NCI-H526 (cell line): ENCODE measurements at places on chromosomes 16 and 17.

DNA sequence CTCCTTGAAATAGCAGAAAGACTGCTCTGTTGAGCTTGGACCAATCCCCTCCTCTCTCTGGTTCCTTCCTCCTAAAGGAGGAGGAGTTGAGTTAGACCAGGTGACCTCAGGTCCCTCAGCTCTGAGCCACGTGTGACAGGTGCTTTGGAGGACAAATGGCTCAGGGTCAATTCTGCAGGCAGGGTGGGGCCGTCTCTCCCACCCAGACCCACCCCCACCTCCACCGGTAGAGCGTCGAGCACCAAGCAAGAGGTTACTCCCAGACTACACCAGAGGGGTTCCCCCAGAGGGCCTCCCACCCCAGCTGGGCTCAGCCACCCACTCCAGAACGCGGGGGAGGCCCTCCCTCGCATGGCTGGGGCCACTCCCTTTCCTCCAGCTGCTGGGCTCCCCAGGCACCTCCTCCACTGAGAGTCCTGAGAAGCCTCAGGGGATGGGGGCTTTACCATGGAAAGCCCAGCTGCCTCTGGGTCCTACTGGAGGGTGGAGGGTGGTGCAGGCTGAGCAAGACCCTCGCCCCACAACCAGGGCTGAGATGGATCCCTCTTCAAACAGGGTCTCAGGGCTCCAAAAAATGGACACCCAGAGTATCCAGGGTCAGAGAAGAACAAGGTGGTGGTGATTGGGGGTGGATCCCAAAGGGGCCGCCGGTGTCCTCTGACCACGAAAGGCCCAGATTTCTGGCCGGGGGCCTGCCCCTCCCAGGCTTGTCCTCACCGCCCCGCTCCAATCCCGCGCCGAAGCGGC is 7.6 kb downstream of the MYO1C start:
- DNase-seq: peak; percentile 30

DNA sequence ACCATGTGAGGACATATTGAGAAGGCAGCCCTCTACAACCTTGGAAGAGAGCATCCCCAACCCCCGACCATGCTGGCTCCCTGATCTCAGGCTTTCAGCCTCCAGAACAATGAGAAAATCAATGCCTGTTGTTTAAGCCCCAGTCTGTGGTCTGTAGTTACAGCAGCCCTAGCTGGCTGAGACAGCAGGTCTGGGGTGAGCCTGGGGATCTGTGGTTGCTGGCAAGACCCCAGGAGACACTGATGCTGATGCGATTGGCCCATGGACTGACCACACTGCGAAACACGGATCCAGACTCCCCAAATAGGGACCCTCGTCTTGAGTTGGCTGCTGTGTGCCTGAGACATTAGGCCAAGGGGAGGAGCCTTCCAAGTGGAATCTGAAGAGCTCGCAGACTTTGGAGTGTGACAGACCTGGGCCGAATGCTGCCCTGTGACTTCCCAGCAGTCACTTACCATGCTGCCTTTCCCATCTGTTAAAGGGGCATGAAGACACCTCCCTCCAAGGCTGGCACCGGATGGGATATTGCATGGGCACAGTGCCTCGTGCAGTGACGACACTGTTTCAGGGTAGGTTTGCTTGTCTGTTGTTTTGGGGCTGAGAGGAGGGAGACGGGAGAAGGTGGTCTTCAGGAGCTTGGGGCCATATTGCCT is 147.8 kb upstream of the RPL38 start:
- no peak for DNase-seq

GRCh38 chr16:3431779-3432219 is 11.5 kb downstream of the ZNF597 start:
- DNase-seq: no peak

DNA sequence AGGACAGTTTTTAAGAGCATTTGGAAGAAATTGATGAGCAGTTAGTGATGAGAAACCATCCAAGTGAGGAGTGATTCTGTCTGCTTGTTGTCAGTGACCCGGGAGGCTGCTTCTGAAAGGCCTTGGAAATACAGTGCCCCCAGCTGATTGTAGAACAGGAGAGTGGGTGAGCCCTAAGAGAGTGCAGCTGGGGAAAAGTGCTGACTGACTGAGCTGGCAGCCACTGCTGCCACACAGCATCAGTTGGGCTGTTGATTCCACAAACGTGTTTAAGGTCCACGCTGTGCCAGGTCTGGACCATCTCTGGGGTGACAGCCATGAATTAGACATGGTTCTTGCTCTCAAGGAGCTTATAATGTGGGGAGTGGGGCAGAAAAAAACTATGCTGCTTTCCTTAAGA is 18.9 kb downstream of the NUP93 start:
- no peak for DNase-seq

- no peak for DNase-seq
These were observed 19.0 kb downstream of the AXIN1 start for GRCh38 chr16:333406-334094.

DNA sequence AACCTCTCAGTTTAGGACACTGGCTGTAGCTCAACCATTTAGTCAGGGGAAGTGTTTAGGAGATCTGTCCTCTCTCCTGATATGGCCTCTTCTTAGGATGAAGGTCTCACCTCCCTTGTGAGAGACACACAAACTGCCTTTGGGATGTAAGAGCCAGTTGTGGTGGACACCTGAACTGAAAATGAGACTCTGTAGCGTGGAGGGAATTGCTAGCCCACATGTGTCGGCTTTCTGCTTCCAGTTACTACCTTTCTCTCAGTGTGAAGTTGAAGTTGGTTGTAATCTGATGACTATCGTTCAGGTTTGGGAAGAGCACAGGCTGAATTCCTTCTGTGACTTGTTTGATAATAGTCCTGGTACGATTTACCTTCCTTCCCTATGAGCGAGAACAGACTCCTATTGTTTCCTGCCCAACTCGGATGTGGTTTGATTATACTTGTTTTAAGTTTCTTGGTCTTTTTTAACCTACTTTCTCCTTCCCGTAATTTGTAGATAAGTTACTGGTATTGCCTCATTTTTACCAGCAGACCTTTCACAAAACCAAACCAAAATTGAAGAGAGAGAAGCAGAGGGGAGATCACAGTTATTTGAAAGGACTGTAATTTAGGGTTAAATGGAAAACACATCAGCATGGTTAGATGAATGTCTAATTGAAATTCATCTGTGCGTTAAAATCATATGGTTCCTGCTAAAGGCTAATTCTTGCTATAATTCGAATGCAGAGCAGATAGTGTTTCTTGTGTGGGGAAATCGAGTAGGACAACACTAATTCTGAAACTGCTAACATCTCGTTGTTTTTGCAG is 43.2 kb downstream of the CLEC16A start:
- no peak for DNase-seq

DNA sequence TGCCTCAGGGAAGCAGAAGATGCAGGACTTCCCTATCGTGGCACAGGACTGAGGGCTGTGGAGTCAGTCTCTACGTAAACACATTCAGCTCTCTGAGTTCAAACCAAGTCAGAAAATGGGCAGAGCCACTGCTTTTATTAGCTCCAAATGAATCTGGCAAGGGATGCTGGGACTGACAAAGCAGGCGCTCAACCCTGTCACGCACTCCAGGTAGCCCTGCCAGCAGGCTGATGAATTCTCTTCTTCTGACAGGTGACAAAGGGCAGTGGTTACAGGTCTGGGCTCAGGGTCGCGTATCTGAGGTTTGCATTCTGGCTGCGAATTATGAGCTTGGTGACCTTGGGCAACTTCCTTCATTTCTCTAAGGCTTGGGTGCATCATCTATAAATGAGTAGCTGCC is 9.4 kb downstream of the RPH3AL start:
- DNase-seq: no peak

GRCh38 chr16:14499110-14499509 is 130.9 kb downstream of the PARN start:
- no peak for DNase-seq

DNA sequence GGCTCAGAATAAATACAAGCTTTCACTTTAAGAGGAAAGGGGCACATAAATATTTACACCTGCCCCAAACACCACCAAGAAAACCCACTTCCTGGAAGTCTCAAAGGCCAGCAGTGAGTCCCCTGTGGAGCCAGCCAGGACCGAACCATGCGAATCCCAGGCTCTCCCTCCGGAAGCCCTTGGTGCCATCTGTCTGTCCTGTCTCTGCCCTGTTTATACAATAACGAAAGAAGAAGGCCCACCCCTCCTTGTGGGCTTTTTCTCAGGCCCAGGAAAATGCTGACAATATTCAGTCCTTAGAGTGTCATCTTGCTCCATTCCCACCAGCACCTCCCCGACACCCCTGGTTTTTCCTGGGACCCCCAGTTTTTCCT is 3.6 kb upstream of the SLC6A4 start:
- DNase-seq: no peak

GRCh38 chr17:21495281-21495680 is 119.1 kb downstream of the KCNJ12 start:
- DNase-seq: no peak

DNA sequence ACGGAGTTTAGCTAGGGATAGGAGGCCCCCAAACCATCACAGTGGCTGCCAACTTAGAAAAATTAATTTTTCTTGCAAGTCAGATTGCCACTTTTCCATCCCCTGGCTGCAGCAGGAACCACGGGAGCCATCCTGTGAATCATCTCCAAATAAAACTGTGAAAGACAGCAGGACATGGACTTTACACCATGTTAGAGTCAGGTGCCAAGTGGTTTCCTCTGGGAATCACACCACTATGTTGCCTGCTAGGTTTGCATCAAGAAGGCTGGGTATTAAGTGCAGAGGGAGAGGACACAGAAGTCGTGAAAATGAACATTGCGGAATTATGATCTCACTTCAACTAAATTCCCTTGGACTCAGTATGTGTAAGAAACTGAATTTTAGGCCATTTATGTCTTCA is 471.3 kb upstream of the GOT2 start:
- DNase-seq: no peak

DNA sequence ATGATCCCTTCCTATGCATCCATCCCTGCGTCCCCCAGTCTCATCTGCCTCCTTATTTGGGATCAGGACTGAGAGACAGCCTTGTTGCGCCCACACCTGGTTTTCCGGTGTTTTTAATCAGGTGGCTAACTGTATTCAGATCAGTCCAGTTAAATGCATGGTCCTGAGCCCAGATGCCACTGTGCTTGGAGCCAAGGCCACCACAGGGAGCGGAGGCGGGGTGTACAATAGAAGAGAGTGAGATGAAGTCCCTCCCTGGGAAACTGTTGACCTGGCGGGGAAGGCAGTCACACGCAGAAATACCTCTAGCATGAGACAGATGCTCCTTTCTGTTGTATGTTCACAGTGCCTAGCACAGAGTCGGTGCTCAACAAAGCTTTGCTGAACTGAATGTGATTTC is 6.3 kb downstream of the RCVRN start:
- no peak for DNase-seq

GRCh38 chr16:75632857-75633256 is 9.8 kb upstream of the ADAT1 start:
- DNase-seq: no peak

- no peak for DNase-seq
These were observed 56.0 kb downstream of the MEAK7 start for GRCh38 chr16:84448444-84448843.

DNA sequence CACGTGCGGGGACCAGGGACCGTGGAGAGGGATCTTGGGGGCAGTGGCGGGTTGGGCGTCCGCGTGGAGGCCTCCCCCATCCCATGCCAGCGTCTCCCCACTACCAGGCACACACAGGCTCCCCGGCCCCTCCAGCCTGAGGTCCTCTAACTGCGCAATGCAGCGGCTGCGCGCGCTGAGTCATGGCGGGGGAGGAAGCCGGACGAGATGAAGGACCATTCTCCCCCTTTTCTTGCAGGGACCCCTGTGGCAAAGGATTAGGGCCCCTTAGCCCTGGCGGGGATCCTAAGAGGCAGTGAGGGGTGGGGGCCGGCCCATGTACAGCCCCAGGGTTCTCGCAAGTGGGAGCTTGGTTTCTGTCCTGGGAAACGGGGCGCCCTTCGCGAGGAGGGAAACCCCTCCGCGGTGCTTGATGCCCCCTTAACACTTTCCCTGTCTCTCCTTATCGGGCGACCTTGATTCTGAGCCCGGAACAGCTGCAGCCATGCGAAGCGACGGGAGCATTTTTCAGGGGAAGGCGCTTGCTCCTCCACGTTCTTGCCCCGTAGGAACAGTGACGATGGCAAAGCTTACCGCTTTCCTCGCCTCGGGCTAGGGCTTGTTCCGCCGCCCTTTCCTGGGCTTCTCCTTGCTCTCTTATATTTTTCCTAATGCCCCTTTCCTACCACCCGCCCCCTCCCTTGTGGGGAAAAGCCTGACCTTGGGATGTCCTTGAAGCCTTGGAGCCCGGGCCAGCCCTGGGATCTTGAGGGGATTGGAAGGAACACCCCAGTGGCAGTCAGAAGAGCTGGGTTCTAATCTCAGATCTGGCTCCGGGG is 592 bp downstream of the ALDOA start:
- DNase-seq: no peak

DNA sequence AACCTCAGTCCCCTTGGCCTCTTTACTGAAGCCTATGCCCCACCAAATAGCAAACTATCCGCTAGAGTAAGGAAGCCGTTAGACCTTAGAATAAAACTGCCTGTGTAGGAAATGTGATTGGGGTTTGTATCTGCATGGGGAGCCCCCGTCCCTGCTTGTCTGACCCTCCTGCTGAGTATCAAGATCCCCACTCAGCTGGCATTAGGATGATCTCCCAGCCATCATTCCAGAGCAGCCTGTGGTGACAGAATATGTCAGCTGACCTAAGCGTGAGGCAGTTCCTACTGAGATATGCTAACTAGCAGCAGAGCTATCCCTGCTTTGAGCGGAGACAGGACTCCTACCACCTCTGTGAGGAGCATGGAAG is 645 bp upstream of the GFOD2 start:
- no peak for DNase-seq

- peak; percentile 36 for DNase-seq
These were observed 658 bp downstream of the TNFRSF12A start for GRCh38 chr16:3020604-3021448.

DNA sequence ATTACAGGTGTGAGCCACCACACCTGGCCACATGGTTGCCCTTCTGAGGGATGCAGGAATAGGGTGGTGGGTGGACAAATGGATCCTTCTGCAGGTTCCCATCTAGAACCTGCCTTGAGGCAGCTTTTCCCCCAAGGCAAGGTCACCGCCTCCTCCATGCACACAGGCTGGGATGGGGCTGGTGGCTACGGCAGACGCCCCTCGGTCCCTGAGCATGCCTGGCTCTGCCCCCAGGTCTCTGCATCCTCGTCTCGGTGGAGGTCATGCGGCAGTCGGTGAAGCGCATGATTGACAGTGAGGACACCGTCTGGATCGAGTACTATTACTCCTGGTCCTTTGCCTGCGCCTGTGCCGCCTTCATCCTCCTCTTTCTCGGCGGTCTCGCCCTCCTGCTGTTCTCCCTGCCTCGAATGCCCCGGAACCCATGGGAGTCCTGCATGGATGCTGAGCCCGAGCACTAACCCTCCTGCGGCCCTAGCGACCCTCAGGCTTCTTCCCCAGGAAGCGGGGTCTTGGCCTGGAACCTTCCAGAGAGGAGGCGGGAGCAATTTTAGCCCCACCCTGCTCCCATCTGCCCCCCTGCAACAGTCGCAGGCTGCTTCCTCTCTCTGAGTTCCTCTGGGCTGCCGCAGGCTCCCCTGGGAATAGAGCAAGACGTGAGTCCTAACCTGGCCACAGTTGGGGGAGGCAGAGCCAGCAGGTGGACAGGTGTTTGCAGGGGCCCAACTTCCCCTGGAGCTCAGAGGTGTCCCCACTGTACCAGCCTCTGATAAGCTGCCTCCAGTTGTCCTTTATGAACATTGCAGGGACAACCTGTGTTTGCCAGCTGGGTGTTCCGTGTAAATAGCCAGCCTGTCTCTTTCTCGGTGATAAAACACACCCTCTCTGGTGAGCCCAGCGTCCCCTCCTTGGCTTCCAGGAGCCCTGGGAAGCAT is 11.7 kb downstream of the CACNG1 start:
- DNase-seq: peak; percentile 24
